ENCODE measurements at places on chromosomes 5 and 9. TPM values are rescaled to one million over a fixed set of nuclear protein-coding genes. Genes with fewer than 3 reads are reported as not detected.

ACO1 gene
- total RNA-seq = 8.8 TPM

MSH3 gene
- 20.1 TPM for total RNA-seq

FRMD3 gene
- total RNA-seq = 0.31 TPM

LRRC14B gene
- not detected for total RNA-seq

CNTFR gene
- total RNA-seq = not detected

AGXT2 gene
- not detected for total RNA-seq

GRCh38 chr9:132160802-132161742 is 786 bp upstream of the NTNG2 start:
- peak; percentile 85 for DNase-seq
- H3K36me3 ChIP-seq = peaks cover 3% of the 10 kb centered on the region
- H3K4me1 ChIP-seq = peaks cover 15% of the 10 kb centered on the region
- H3K27me3 ChIP-seq = peaks cover 57% of the 10 kb centered on the region
- peak overlapping the region; percentile 88 for H3K4me3 ChIP-seq
- peak overlapping the region; percentile 86 for H3K27ac ChIP-seq

- H3K4me1 ChIP-seq = no peaks in the 10 kb centered on the region
- H3K27me3 ChIP-seq = peaks cover 4% of the 10 kb centered on the region
- no peak overlapping the region for H3K27ac ChIP-seq
- no peaks in the 10 kb centered on the region for H3K36me3 ChIP-seq
- DNase-seq = no peak
Observed at GRCh38 chr5:61701877-61702602, 370.0 kb downstream of the ZSWIM6 start.

GRCh38 chr5:132291026-132291425 is 3.2 kb upstream of the SLC22A4 start:
- H3K27me3 ChIP-seq = peaks cover 10% of the 10 kb centered on the region
- H3K4me3 ChIP-seq = no peak overlapping the region
- H3K27ac ChIP-seq = no peak overlapping the region
- H3K4me1 ChIP-seq = peaks cover 25% of the 10 kb centered on the region

DNA sequence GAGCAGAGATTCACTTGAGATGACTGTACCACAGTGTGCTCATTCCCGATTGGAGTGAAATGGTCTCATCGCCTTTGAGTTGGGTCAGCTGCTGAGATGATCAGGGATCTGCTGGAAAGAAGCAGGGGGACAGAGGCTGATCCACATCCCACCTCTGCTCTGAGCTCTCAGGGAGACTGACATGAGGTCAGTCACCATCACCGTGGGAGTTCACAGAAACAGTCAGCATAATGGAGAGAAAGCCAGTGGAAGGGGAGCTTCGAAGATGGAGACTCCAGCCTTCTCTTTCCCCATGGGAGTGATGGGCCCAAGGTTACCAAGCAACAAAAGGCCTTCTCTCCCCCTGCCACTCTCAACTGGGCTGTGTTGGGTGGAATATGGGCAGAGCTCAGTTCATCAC is 276.4 kb downstream of the CDK5RAP2 start:
- DNase-seq = no peak
- no peaks in the 10 kb centered on the region for H3K36me3 ChIP-seq
- no peak overlapping the region for H3K4me3 ChIP-seq
- no peaks in the 10 kb centered on the region for H3K4me1 ChIP-seq
- H3K27ac ChIP-seq = no peak overlapping the region

DNA sequence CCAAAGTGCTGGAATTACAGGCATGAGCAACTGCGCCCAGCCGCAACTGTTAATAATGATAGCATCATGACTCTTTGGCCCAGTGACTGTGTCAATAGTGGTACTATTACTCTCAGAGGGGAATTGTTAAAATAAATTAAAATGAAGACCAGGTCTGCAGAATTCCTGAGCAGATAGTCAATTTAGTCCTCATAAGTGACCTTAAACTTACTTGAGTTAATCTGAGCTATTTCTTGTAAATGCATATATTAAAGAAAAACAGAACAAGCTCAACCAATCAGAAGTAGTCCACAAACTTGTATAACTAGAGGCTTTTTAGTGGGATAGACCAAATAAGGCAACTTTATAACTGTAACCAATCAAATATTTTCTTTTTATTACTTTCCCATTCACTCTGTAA is 1.7 kb upstream of the RECK start:
- no peak for DNase-seq
- H3K4me1 ChIP-seq = peaks cover 23% of the 10 kb centered on the region
- H3K27me3 ChIP-seq = peaks cover 35% of the 10 kb centered on the region
- no peaks in the 10 kb centered on the region for H3K36me3 ChIP-seq
- H3K27ac ChIP-seq = no peak overlapping the region

GRCh38 chr9:133098104-133098754 is 22.8 kb downstream of the RALGDS start:
- H3K4me1 ChIP-seq = no peaks in the 10 kb centered on the region
- no peak for DNase-seq
- H3K27ac ChIP-seq = no peak overlapping the region
- no peaks in the 10 kb centered on the region for H3K27me3 ChIP-seq
- no peak overlapping the region for H3K4me3 ChIP-seq

DNA sequence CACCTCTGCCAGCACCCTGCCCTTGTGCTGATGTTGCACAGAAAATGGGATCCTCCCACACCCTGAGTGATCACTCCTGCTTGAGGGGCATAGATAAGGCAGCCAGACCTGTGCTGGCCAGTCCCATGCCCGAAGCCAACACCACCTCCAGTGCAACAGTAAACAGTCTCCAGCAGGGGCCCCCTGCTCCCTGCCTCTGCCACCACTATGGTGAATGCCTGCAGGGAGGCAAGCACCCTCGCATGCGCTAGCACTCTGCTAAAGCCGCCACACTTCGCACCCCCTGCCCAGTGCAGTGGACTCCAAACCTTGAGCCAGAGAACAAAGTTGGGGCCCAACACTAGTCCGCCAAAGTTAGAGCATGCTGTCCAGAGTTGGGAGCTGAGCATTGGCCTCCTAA is 118.7 kb downstream of the PJA2 start:
- no peak overlapping the region for H3K4me3 ChIP-seq
- no peaks in the 10 kb centered on the region for H3K27me3 ChIP-seq
- DNase-seq = no peak
- no peaks in the 10 kb centered on the region for H3K4me1 ChIP-seq
- H3K27ac ChIP-seq = no peak overlapping the region

DNA sequence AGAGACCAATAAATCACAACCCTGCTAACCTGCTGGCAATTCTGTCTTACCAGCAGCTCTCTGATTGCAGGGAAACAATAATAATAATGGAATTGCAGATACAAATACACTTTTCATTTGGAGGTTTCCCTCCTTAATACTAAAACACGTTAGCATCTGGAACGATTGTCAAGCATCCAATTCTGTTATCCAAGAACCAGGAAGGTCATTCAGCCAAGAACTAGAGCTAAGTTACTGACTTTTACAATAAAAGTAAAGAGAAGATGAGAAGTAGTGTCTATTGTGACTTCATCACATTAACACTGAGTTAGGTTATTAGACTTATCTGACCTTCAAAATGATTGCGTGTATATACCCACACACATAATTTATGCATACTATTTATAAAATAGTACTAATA is 335.6 kb downstream of the BRINP1 start:
- no peaks in the 10 kb centered on the region for H3K27me3 ChIP-seq
- no peaks in the 10 kb centered on the region for H3K36me3 ChIP-seq
- no peaks in the 10 kb centered on the region for H3K4me1 ChIP-seq
- H3K27ac ChIP-seq = no peak overlapping the region

DNA sequence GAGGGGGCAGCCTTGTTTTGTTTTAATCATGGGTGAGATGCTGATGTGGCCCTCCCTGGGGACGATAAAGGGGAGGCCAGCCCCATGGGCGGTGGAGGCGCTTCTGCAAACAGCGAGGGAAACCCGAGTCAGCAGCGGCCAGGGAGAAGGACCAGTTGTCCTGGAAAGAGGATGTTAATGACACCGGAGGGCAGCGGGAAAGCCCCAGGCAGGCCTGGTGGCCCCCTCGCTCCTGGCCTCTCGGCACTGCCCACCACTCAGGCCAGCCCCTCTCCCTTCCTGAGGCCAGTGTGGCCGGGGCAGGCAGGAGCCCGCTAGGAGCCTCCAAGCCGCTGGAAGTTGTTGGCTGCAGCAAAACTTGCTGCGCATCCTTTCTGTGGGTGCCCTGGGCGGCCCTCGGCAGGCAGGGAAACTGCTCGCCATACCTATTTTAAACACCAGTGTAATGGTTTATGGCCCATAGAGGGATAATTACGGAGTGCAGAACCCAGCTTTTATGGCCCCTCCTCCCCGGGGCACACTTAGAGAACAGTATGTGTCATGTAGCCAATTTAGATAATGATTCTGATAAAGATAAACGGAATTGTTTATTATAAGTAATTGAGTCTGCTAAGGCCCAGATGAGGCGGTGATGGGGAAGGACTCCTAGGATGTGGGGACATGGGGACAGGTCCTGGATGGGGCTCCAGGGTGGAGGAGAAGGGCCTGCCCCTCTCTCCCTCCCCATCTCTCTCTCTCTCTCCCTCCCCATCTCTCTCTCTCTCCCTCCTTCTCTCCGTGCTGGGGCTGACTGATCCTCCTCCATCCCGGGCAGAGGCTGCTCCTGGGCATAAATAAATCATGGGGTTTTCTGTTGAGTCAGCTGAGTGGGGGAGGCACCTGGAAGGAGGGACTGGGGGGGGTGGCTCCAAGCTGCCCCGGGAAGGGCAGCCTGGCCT is 36.9 kb downstream of the LMX1B start:
- H3K4me3 ChIP-seq = no peak overlapping the region
- no peaks in the 10 kb centered on the region for H3K4me1 ChIP-seq
- H3K27me3 ChIP-seq = peaks cover 64% of the 10 kb centered on the region
- no peak for DNase-seq
- no peaks in the 10 kb centered on the region for H3K36me3 ChIP-seq

- no peak overlapping the region for H3K4me3 ChIP-seq
- H3K27ac ChIP-seq = no peak overlapping the region
- H3K4me1 ChIP-seq = no peaks in the 10 kb centered on the region
- H3K27me3 ChIP-seq = peaks cover 3% of the 10 kb centered on the region
- no peak for DNase-seq
Observed at GRCh38 chr9:88628811-88629210, 93.8 kb downstream of the NXNL2 start.

DNA sequence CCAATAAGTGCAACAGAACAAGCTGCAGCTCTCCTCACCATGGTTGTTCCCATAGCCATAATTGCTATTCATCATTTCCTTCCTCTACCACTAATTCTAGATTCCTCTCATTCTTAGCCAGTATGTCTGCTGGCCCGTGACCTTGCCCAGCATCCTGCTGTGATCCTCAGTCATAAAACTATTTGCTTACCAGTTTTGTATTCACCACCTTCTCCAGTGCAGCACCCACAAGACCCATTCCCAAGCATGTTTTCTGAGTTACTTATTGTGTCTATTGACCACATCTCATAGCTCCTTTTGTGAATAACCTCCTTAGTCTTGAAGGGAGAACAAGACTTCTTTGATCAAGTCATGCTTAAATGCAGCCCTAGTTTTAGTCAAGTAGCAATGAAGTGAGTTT is 488.0 kb upstream of the CTNND2 start:
- no peaks in the 10 kb centered on the region for H3K36me3 ChIP-seq
- H3K4me3 ChIP-seq = no peak overlapping the region
- DNase-seq = no peak
- no peaks in the 10 kb centered on the region for H3K4me1 ChIP-seq
- no peaks in the 10 kb centered on the region for H3K27me3 ChIP-seq

DNA sequence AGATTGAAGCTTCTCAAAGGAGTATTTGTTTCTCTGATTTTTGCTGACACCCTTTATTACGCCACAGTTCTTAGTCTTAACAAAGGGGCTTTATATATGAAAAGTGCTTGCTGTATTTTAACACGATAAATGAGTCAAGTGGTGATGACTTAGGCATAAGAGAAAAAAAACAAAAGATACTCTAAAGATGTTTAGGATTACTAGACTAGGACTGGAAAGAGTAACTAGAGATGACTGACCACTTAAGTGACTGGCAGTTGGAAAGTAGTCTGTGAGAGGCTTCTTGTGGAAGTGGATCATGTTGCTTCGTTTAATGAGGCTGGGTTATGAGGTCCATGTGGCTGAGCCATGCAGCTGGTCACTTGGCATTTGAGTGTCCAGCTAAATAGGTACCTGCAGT is 69.4 kb upstream of the ACTBL2 start:
- H3K4me1 ChIP-seq = no peaks in the 10 kb centered on the region
- H3K4me3 ChIP-seq = no peak overlapping the region
- no peaks in the 10 kb centered on the region for H3K36me3 ChIP-seq
- no peak for DNase-seq

DNA sequence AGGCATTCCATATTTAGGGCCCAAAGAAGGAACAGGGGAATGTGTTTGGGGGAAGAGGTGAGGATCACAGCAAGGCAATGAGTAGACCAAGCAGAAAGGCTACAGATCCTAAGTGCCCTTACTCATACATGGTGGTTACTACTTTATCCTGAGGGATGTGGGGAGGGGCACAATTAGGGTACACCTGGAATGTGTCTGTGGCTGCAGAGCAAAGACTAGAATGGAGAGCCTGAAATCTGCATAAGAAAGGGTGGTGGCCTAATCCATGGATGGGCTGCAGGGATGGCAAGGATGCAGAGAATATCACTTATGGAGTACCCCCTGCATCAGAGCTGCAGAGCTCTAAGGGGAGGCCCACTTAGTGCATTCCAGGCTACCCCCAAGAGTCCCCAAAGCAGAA is 352.6 kb upstream of the TRPC7 start:
- no peak overlapping the region for H3K4me3 ChIP-seq
- H3K27ac ChIP-seq = no peak overlapping the region
- H3K27me3 ChIP-seq = no peaks in the 10 kb centered on the region

All from activated CD8-positive, alpha-beta T cell treated with anti-CD3 and anti-CD28 coated beads, Interleukin-2, amount 10 ng/mL, durations not matched to agents 7 days and 5 days (primary cell).